Vagina (tissue), 2 donors: ENCODE measurements at places on chromosomes 4 and X.

DNA sequence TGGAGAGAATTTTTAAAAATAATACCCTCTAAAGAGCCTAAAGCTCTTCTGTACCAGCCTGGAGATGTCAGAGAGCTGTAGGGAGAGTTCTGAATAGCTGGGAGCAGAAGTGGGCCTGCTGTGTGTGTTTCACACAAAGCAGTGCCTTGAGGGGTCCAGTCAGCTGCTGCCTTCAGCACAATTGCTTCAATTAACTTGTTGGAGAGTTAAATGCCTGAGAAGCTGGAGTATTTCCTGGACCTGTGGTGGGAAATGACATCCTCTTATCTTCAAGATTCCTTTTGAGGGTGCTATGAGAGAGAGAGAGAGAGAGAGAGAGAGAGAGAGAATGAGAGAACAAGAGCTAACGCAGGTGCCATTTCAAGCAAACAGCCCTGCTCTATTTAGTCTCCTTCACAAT is 96.2 kb upstream of the IL1RAPL2 start:
- no peak for DNase-seq

- DNase-seq, result no peak
Measured at GRCh38 chr4:4766564-4766963, 92.9 kb upstream of the MSX1 start.

DNA sequence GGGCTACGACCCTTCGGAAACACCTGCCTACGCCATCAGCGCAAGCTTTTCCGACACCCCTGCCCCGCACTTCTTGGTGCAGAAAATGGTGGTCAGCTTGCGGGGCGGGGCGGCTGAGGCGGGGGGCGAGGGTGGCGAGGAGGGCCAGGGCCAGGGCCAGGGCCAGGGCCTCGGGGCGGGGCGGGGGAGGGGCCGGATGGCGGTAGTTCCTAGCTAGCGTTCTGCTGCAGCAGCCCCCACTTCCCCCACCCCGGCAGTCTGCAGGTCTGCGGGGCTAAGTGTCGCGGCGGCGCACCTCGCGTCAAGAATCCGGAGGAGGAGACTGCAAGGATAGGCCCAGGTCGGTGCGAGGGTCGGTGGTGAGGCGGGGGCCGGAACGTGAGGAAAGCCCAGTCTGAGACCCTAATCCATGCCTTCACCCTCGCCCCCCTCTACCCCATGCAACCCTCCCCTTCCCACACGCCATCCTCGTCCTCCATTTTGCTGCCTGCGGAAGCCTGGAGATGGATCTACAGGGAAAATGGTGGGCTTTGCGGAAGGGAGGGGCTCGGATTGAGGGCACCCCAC is 600 bp downstream of the BEX4 start:
- no peak for DNase-seq

- DNase-seq, result peak; percentile 84
Measured at GRCh38 chr4:55356991-55357461, 11.0 kb downstream of the SRD5A3 start.

DNA sequence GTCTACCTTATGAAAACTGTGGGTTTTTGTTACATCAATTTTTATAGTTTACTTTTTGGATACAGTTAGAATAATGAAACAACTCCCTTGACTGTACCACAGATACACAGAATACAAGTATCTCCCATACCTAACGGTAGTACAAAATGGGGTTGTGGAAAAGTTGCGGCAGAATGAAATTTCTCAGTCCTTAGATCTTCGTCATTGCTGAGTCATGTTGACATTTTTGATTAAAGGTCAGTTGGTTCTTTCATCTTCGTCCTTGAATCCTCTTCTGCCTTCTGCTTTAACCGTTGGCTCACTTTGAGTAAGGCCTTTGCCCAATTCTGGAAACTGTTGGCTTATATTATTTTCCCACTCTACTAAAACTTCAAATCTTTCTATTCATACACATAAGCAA is 75.6 kb downstream of the TRIML1 start:
- DNase-seq, result no peak

GRCh38 chr4:138522366-138522765 is 280.2 kb upstream of the SLC7A11 start:
- DNase-seq, result no peak

GRCh38 chr4:110643096-110643495 is 20.2 kb upstream of the PITX2 start:
- DNase-seq, result no peak

GRCh38 chr4:131001371-131001770 is 1905.4 kb downstream of the C4orf33 start:
- no peak for DNase-seq

DNA sequence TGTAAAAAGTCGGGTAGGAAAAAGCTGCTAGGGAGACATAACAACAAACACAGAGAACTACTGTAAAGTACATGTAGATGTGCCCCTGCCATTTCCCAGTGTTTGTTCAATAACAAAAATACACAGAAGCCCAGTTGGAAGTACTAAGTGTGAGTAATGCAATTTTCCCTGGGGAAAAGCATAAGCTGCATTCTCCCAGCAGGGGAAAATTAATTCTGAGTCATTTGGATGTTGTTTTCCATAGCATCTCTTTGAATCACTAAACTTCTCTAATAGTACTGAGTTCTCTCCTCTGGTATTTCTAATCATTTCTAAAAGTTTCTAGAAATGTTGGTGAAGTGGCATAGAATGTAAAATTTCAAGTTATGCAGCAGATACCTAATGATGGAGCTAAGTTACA is 1114.9 kb downstream of the C4orf33 start:
- DNase-seq, result no peak

GRCh38 chr4:1072830-1073446 is 40.4 kb downstream of the RNF212 start:
- DNase-seq, result no peak

GRCh38 chrX:1717373-1717772 is 102.5 kb downstream of the ASMT start:
- no peak for DNase-seq

- no peak for DNase-seq
Measured at GRCh38 chr4:104524026-104524425, 29.3 kb upstream of the CXXC4 start.

DNA sequence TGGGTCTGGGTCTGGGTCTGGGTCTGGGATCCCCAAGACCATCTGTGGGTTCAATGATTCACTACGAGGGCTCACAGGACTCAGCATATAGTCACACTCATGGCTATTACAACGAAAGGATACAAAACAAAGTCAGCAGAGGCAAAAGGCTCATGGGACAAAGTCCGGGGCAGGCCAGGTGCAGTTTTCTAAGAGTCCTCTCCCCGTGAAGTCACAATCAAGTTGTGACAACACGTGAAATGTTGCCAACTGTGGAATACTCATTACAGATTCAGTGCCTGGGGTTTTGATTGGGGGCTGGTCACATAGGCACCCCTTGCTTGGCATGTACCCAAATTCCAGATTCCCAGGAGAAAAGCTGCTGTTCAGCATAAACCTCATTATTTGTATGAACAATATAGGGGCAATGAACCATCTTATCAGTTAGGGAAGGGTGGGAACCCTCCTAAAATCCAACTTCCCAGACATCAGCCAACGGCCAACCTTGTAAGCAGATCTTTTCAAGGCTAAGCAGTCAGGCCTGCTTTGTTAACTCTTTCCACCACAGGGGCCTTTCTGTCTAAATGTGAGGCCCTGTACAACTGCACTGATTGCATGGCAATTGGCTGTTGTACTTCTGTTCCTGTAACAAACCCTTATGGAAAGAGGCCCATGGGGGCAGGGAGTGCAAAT is 58.2 kb upstream of the DIPK2B start:
- no peak for DNase-seq

GRCh38 chrX:149010013-149010852 is 494.9 kb downstream of the IDS start:
- DNase-seq, result no peak

DNA sequence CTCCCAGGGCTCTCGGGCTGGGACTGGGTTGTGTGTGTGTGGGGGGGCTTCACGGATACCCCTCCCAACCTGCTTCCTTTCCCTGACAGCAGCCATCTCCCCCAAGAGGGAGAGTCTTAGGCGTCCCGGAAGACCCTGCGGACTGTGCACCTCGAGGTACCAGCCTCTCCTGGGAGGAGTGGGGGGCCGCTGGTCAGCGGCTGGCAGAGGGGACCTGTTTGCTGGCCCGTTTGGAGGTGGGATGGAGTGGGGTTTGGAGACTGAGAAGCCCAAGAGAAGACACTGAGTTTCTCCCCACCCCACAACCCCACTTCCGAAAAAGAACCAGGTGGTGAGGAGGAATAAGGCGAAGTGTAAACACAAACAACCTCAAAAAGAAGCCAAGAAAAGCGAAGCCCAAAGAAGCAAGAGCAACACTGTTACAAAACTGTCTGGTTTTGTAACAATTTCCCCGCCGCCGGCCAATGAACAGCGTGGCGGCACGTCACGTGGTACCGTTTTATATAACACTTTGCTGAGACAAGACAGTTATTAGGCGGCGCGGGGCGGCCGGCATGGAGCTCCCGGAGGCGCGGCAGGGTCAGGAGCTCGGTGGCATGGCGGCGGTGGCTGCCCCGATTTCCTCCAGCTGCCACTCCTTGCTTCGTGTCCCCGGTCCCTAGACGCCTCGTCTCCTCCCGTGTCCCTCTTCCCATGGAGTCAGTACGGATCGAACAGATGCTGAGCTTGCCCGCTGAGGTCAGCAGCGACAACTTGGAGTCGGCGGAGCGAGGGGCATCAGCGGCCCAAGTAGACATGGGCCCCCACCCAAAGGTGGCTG is at the start of gene LONRF3:
Gene LONRF3, plus strand, starts transcription at position 531 of the 820 bp plus-strand sequence. Its CDS starts 163 bp downstream, at position 694.
- peak; percentile 72 for DNase-seq

GRCh38 chr4:5206016-5206790 is 154.9 kb downstream of the STK32B start:
- no peak for DNase-seq

DNA sequence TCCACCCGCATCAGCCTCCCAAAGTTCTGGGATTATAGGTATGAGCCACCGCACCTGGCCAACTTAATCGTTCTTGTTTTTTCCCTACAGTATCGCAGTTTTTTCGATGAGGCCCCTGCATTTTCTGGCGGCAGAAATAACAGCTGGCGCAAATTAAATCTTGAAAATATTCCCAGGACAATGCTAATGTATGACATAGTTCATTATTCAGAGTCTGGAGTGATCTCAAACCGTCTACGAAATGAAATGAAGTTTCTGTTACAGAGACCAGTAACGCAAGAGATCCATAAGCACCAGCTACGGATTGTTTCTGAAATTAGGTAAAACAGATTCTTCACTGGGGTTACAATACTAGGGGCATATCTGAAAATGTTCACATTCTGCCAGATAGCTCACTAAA is 27.3 kb downstream of the CXorf58 start:
- DNase-seq, result no peak

- no peak for DNase-seq
Measured at GRCh38 chrX:99073551-99073950, 1336.5 kb downstream of the PCDH19 start.

DNA sequence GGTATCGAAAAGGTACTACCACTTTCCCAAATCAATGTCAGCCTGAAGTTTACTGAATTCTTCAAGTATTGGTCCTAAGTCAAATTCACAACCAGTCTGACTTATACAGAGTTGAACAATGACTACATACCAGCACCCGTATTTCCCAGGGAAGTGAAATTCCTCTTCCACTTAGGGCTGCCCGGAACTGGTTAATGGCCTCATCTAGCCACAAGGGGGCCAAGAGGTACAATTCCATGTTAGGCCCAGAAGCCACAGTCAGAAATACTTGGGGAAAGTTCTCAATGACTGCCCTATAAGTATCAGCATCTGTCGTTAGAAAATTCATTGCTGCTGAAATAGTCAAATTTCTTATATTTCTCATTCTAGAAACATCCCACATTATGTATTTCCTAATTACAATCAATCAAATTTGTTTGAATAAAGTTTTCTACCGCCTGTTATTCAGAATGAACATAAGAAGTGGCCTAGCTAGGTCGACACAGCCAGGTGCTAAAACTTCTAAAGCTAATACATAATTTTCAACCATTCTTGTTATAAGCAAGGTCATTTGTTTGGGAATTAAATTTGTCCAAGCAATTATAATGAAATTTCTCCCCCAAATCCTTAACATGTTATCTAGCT is 5.6 kb upstream of the PCDH7 start:
- no peak for DNase-seq

DNA sequence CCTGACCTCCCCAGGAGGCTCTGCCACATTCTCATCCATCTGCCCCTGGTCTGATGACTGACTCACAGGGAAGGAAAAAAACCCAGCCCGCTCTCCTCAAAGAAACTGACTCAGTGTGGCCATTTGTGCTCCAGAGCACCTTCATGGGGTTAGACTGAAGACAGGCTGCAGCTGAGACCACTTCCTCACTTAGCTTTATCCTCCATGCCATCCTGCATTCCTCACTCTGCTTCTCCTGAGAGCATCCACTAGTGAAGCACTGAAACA is 35.9 kb upstream of the HPSE start:
- DNase-seq, result no peak

DNA sequence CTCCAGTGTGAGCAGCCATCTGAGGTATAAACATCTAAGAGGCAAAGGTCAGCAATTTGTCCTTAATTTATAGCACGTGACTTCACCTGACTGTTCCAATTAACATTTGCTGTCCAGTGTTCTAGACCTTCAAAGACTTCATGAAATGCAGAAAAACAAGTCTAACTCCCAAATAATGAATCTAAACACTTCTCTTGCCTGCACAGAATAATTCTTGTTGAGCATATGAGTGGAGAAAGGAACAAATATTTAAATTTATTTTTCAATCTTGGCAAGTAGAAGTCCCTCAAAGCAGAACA is 12.0 kb downstream of the RFC1 start:
- no peak for DNase-seq

DNA sequence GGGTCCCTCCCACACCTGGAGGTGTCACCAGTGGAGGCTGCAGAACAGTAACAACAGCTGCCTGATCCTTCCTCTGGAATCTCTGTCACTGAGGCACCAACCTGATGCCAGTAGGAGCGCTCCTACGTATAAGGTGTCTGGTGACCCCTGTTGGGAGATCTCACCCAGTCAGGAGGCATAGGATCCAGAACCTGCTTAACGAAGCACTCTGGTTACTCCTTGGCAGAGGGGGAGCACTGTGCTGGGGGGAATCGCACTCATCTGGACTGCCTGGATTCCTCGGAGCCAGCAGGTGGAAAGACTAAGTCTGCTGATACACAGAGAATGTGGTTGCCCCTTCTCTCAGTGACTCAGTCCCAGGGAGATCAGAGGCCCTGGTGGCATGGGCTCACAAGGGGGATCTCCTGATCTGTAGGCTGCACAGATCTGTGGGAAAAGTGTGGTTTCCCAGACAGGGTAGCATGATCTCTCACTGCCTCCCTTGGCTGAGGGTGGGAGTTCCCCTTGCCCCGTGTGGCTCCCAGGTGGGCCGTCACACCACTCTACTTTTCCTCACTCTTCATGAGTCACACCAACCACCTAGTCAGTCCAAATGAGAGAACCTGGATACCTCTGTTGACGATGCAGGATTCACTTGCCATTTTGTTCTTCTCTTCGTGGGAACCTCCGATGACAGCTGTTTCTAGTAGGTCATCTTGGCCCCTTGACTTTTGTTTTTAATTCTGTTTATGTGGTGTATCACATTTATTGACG is 305.9 kb downstream of the IDS start:
- no peak for DNase-seq

- DNase-seq, result no peak
Measured at GRCh38 chr4:113687067-113687718, 74.3 kb downstream of the CAMK2D start.

- DNase-seq, result no peak
Measured at GRCh38 chrX:57772637-57773036, 92.6 kb upstream of the NLRP2B start.
